GM23338 (cell line): ENCODE measurements at places on chromosomes 13 and 19. TPM values are rescaled to one million over a fixed set of nuclear protein-coding genes. Genes with fewer than 3 reads are reported as not detected.

- no peak for DNase-seq
- no peaks in the 10 kb centered on the region for H3K27me3 ChIP-seq
- H3K36me3 ChIP-seq = peaks cover 38% of the 10 kb centered on the region
- no peak overlapping the region for H3K4me3 ChIP-seq
Measured at GRCh38 chr19:6416658-6417405, 7.8 kb downstream of the KHSRP start.

- peak within 1 kb of the TSS; percentile 56 for H3K4me3 ChIP-seq
- peaks cover 36% of the 10 kb centered on the region for H3K27me3 ChIP-seq
- peak; percentile 73 for DNase-seq
Measured at GRCh38 chr13:42991898-42992763, at the start of gene EPSTI1. Gene EPSTI1 (minus strand): TSS chr13:42992241. CDS start chr13:42992165, 76 bp downstream.

- no peak for DNase-seq
- no peaks in the 10 kb centered on the region for H3K27me3 ChIP-seq
- H3K4me1 ChIP-seq = no peaks in the 10 kb centered on the region
- H3K36me3 ChIP-seq = peaks cover 10% of the 10 kb centered on the region; the same call in 1 of the 2 replicates
- H3K4me3 ChIP-seq = no peak overlapping the region
Measured at GRCh38 chr13:112831801-112832200, 137.2 kb upstream of the MCF2L start.

- DNase-seq = no peak
- H3K4me3 ChIP-seq = no peak overlapping the region
- H3K4me1 ChIP-seq = no peaks in the 10 kb centered on the region
- H3K27me3 ChIP-seq = no peaks in the 10 kb centered on the region
- no peak overlapping the region for H3K27ac ChIP-seq
- H3K36me3 ChIP-seq = no peaks in the 10 kb centered on the region
Measured at GRCh38 chr13:86986448-86986847, 684.7 kb upstream of the SLITRK5 start.

GRCh38 chr19:903266-903797, 9.7 kb downstream of the R3HDM4 start:
- H3K27me3 ChIP-seq = no peaks in the 10 kb centered on the region
- no peak for DNase-seq
- H3K36me3 ChIP-seq = no peaks in the 10 kb centered on the region
- no peak overlapping the region for H3K4me3 ChIP-seq
- H3K4me1 ChIP-seq = peaks cover 3% of the 10 kb centered on the region; the same call in 1 of the 2 replicates
- no peak overlapping the region for H3K27ac ChIP-seq

GRCh38 chr13:65856431-65856830, 1373.7 kb downstream of the PCDH9 start:
- H3K4me1 ChIP-seq = no peaks in the 10 kb centered on the region
- no peaks in the 10 kb centered on the region for H3K27me3 ChIP-seq
- no peak for DNase-seq
- no peak overlapping the region for H3K27ac ChIP-seq
- no peaks in the 10 kb centered on the region for H3K36me3 ChIP-seq

DNA sequence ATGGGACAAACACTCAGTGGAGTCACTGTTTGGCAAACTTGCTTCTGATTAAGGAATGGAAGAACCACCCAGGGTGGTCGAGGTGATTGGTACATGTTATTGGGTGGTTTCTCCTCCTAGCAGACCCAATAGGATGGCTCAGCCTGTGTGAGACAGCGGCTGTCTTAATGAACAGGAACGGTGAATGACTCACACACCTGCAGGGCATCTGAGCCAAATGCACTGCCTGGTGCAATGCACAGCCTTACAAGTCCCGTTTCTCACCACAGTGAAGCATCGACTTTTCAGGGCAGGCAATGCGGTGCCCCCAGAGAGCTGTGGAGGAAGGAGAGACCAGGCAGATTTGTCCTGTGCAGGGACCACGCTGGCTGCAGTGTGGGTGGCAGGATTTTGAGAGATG, 238.5 kb downstream of the FGF9 start:
- peaks cover 14% of the 10 kb centered on the region for H3K4me1 ChIP-seq
- DNase-seq = no peak
- H3K36me3 ChIP-seq = no peaks in the 10 kb centered on the region
- no peak overlapping the region for H3K27ac ChIP-seq

- peak; percentile 71 for DNase-seq
- peaks cover 14% of the 10 kb centered on the region for H3K36me3 ChIP-seq
- H3K4me1 ChIP-seq = peaks cover 15% of the 10 kb centered on the region
- H3K27me3 ChIP-seq = peaks cover 34% of the 10 kb centered on the region
- H3K4me3 ChIP-seq = peak overlapping the region; percentile 66
Measured at GRCh38 chr19:35031072-35031881, 1.0 kb downstream of the SCN1B start.

GRCh38 chr13:61778531-61778930, 362.9 kb upstream of the PCDH20 start:
- H3K27ac ChIP-seq = no peak overlapping the region
- peak; percentile 51 for DNase-seq
- H3K36me3 ChIP-seq = no peaks in the 10 kb centered on the region
- H3K4me3 ChIP-seq = no peak overlapping the region
- H3K4me1 ChIP-seq = no peaks in the 10 kb centered on the region

DNA sequence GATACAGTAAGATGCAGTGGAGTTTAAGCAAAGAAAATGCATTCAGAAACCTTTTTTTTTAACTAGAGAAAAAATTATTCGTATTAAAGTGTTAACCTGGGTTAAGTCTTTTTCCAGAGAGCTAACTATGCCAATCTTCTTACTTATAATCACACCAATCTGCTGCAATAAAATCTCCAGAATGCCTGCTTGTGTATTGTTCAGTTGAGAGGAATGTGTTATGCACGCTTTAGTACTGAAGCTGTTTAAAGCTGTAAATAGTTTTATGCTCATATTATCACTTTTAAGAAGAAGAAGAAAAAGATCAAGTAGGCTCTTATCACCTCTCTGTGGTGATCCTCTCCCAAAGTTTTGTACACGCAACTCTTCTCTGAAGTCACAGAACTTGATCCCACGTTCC, 528.7 kb downstream of the RFC3 start:
- no peak overlapping the region for H3K4me3 ChIP-seq
- H3K36me3 ChIP-seq = no peaks in the 10 kb centered on the region
- H3K27me3 ChIP-seq = no peaks in the 10 kb centered on the region
- no peak for DNase-seq
- no peak overlapping the region for H3K27ac ChIP-seq

- 0 out of 2 replicates have a peak, but pooled peaks cover 8% of the 10 kb centered on the region for H3K4me1 ChIP-seq
- H3K27ac ChIP-seq = no peak overlapping the region
- no peaks in the 10 kb centered on the region for H3K27me3 ChIP-seq
- H3K36me3 ChIP-seq = no peaks in the 10 kb centered on the region
- H3K4me3 ChIP-seq = no peak overlapping the region
Measured at GRCh38 chr19:8269724-8270123, 38.4 kb downstream of the CD320 start.

DNA sequence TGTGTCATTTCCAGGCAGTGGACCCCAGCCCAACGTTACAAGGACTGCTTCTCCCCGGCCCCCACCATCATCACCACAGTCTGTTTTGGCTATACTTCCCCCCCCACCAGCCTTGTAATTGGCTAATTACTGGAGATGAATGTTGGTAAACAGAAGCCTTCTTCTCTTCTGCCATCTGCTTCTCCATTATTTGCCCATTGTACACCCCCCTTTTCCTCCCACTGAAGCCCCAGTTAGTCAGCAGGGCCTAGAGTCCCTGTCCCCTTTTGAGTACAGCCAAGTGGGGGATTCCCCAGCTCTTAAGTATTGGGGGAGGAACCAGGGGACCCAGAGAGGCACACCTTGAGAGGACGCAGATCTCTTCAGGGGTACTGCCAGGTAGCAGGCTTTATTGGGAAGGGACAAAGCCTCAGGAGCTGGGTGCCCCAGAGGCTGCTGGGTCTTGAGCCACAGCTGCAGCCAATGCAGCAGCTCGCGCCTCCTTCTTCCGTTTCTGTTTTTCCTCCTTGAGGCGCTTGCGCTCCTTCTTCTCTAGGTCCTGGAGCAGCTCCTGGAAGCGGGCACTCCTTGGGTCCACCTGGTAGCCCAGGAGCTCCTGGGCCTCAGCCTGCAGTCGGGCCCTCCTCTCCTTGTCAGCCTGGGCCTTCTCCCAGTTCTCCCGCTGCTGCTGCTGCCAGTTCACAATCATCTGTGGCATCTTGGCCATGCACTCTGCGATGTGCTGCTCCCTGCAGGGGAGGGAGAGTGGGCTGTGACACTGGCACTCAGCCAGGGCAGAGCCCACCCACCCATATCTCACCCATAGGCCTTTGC, 3.0 kb downstream of the GADD45GIP1 start:
- peak overlapping the region; percentile 78; the same call in 1 of the 2 replicates for H3K27ac ChIP-seq
- no peak for DNase-seq
- H3K4me3 ChIP-seq = no peak overlapping the region
- H3K27me3 ChIP-seq = no peaks in the 10 kb centered on the region
- peaks cover 16% of the 10 kb centered on the region for H3K4me1 ChIP-seq

- H3K27ac ChIP-seq = no peak overlapping the region
- no peaks in the 10 kb centered on the region for H3K36me3 ChIP-seq
- H3K4me3 ChIP-seq = no peak overlapping the region
- peak; percentile 74 for DNase-seq
- H3K27me3 ChIP-seq = no peaks in the 10 kb centered on the region
Measured at GRCh38 chr19:5038631-5039271, 69.8 kb downstream of the KDM4B start.

DNA sequence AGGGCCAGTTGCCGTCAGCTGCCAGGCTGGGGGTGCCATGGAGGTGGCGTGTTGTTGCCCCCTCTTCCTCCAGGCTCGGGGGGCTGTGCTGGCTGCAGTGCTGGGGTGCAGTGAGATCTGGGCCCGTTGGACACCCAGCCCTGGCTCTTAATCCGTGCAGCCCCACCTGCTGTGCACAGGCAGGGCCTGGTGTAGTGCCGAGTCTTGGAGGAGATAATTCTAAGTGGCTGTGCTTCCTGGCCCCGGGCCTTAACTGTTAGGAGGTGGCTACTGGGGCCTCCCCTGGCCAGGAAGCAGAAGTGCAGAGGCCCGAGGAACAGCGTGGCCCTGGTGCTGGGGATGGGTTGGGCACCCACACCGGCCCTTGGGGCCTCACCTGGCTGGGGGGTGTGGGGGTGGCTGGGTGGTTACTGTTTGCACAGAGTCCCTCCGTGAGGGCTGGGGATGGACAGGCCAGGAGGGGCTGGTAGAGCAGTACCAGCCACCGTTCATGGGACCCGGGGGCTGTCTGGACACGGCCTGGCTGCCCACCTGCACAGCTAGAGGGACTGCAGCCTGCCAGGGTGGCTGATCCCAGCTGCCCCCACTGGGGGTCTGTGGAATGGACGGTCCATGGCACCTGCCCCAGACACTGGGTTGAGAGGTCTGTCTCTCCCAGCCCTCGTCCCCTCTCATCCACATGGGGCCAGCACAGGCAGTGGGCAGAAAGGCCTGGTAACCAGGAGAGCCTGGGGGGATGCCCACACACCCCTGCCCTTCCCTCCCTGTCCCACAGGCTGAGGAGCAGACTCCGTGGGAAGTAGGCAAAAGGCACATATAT, 3.3 kb downstream of the GPX4 start:
- no peaks in the 10 kb centered on the region for H3K27me3 ChIP-seq

DNA sequence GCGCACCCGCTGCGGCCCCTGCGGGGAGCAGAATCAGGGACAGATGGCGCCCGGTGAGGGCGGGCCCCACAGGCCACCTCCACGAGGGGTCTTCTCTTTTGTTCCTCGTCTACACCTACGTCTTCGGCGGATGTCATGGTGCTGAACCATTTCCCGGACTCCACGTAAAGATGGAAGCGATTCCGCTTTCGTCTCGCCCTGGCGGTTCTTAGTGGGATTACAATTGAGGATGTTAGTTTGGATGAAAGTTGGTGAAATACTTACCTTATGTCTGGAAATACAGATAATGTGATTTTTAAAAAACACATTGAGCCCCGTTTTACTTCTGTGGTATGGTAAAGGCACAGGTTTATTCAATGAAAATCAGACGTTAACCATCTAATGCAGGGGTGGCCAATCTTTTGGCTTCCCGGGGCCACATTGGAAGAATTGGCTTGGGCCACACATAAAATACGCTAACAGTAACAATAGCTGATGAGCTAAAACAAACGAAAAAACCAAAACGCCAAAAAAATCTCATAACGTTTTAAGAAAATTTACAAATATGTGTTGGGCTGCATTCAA, 1.4 kb upstream of the ZMYM5 start:
- H3K4me3 ChIP-seq = peak overlapping the region; percentile 99
- peak; percentile 89 for DNase-seq
- H3K36me3 ChIP-seq = peaks cover 9% of the 10 kb centered on the region; the same call in 1 of the 2 replicates
- H3K4me1 ChIP-seq = peaks cover 21% of the 10 kb centered on the region
- no peaks in the 10 kb centered on the region for H3K27me3 ChIP-seq

DNA sequence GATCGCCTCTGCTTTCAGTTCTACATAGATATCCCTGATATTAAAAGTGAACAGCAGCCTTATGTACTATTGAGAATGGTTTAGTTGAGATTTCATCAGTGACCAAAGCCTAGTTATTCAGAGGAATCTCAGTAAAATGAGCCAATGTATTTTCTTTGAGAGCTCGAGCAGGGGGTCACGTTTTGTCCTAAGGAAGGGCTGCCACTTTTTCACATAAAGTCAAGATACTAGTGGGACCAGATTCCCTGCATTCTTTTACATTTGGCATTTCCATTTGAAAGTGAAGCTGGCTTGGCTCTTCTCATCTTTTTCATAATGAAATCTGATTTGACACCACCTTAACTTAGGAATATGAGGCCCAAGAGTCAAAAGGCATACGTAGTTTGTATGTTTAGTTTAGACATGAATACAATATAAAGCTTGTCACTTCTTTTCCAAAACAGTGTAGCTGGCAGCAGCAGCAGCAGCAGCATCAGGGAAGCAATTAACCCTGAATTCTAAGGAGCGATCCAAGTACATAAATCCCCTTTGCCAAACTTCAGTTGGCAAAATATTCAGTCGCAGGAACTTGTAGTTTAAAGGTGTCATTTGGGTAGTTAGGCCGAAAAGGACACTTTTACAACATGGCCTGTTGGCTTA, 1752.2 kb upstream of the PCDH20 start:
- peaks cover 15% of the 10 kb centered on the region for H3K4me1 ChIP-seq
- peak overlapping the region; percentile 57 for H3K27ac ChIP-seq
- no peak overlapping the region for H3K4me3 ChIP-seq
- peak; percentile 81 for DNase-seq
- no peaks in the 10 kb centered on the region for H3K27me3 ChIP-seq

KRTDAP gene
- total RNA-seq = not detected in 2 replicates

ZIK1 gene
- 33.9 and 40.5 TPM in 2 replicates for total RNA-seq

BCL3 gene
- total RNA-seq = 0.62 and 1.4 TPM in 2 replicates

IL4I1 gene
- total RNA-seq = 0.50 and 0.69 TPM in 2 replicates

CEACAM8 gene
- total RNA-seq = not detected in 2 replicates

RDH8 gene
- total RNA-seq = not detected in 2 replicates
